CD4-positive, alpha-beta T cell treated with Interleukin-4 for 4 hours (primary cell): ENCODE measurements at places on chromosomes 13 and 19.

- DNase-seq, result no peak
These were observed 144.3 kb upstream of the RNF113B start for GRCh38 chr13:98321395-98321794.

GRCh38 chr19:50039968-50040367, 14.2 kb downstream of the ZNF473 start:
- DNase-seq, result no peak

DNA sequence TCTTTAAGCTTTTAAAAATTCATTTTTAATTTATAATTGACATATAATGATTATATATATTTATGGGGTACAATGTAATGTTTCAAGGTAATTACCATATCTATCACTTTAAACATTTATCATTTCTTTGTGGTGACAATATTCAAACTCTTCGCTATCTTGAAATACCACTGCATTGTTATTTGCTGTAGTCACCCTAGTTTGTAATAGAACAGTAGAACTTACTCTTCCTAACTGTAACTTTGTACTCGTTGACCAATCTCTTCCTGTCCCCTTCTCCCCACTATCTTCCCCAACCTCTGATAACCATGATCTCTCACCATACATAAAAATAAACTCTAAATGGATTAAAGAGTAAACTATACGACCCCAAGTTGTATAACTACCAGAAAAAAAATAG, 20.4 kb downstream of the COG6 start:
- no peak for DNase-seq

- DNase-seq, result peak; percentile 41
These were observed 1.1 kb upstream of the ATP11A start for GRCh38 chr13:112688560-112689302.

GRCh38 chr19:35487656-35488182, 2.5 kb downstream of the KRTDAP start:
- DNase-seq, result no peak

GRCh38 chr13:103676329-103676728, 610.1 kb upstream of the SLC10A2 start:
- DNase-seq, result no peak

GRCh38 chr19:12946092-12946721, 545 bp downstream of the RAD23A start:
- no peak for DNase-seq

DNA sequence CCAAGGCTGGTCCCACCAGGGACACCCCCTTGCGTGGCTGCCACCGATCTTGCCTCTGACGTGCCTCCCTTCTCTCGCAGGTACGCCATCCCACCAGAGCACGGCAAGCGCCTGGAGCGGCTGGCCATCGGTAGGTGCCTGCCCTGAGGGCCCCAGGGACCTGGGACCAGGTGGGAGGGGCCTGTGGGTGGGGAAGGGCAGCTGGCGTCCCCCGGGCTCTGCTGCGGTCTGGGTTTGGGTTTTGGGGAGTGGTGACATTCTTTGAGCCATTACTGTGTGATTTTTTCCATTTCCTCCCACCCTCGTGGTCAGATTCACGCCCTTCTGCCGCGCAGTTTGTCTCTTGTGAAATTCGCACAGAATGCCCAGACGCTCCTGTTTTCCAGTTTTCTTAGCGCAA, 102.0 kb downstream of the KDM4B start:
- DNase-seq, result no peak

- peak; percentile 89 for DNase-seq
These were observed 14.8 kb upstream of the GPI start for GRCh38 chr19:34350161-34350561.

GRCh38 chr19:42166316-42166715, 34.1 kb upstream of the POU2F2 start:
- DNase-seq, result no peak

DNA sequence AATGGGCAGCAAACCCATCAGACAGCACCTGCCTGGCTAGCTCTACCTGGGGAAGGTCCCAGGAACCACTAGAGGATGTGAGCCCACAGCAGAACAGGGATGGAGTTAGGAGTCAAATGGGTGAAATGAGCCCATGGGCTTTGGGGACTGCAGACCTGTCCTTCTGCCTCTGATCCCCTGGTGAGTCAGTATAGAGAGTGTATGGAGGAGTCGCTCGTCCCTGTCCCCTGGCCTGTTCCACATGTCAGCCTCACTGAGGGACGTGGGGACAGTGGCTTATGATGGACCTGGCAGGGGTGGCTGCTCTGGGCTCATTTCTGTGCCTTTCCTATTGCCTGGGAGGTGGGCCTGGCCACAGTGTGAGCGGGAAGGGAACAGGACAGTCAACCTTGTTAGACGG, 4.0 kb downstream of the CEACAM1 start:
- DNase-seq, result no peak

DNA sequence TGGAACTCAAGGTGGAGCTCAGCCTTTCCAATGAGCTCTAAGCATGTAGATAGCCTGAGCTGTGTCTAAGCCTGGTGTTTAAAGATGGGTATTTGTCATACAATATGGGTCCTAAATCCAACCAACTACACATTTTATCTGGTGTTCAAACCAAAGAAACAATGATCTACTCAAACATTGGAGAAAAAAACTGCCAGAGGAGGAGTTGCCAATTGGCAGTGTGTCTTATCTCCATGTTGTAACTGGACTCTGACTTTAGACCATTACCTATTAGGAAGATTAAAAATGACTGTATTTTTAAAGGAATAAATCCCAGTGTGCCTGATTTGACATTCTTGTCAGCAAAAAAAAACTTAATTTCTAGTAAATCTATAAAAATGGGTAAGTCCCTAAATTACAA, 96.3 kb downstream of the COG6 start:
- no peak for DNase-seq

GRCh38 chr13:111317571-111318345, 2.7 kb upstream of the TEX29 start:
- DNase-seq, result no peak

DNA sequence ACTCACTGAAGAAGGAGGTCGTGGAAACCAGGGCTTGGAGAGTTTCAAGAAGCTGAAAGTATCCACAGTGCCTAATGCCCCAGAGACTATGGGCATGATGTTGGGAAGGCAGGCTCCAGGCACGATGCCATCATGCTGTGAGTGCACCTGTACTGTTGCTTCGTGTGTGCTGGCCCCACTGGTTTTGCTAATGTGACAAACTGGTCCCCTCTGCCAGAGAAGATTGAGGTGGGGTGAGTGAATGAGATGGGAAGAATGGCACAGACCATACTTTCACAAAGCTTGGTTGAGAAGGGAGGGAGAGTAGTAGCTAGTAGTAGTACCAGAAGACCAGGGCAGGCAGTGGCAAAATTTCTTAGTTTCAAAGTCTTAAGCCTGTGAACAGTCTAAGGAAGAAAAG, 19.0 kb upstream of the POP4 start:
- no peak for DNase-seq
